ENCODE measurements at places on chromosomes 1 and 21.

- no peak for DNase-seq
Measured at GRCh38 chr1:48898894-48899293, 122.2 kb upstream of the BEND5 start.

DNA sequence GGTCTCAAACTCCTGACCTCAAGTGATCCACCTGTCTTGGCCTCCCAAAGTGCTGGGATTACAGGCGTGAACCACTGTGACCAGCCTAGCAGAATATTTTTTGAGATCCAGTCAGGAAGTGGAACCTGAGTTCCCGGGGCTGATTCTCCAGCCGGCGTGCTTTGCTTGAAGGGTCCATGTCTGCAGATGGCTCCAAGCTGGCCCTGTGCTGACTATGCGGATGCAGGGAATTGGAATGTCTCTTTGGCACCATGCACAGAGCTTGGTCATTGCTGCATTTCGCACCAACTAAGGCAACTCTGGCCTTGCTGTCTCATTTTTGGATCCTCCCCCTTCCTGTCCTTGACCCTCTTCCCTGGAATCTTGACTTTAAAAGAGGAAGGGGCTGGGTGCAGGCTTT, 28.1 kb downstream of the ARHGEF10L start:
- no peak for DNase-seq

DNA sequence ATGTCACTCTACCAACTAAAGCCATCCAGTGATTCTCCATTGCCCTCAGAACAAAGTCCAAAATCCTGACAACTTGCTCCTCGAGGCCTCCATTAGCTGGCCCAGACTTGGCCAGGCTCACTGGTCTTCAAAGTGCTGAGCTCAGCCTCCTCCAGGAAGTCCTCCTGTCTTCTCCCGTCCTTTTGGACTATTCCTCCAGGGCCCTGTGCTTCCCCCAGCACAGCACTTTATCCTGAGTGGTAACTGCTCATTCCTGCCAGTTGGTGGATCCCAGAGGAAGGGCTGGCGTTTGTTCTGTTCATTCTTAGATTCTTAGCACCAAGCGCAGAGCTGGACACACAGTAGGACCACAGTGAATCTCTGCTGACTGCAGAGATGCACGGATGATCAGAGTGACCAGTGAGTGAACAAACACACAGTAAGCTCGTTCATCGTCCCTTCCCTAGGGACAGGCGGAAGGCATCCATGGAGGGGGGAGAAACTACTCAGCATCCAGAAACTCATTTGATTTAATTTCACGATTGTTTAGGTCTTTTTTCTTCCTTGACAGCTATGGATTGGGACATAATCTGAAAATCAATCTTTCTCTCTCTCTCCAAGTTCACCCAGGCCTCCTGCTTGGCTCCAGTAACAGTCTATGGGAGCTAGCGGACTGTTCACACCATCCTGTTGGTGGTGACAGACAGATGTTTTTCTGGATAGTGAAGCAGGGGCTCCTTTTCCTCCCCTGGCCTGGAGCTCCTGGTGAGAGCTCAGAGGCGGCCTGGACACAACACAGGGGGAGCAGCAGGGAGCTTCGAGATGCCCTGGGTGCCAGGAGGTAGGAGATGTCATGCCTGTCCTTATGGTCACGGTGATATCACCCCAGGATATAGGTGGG, 180.2 kb downstream of the PTPRU start:
- no peak for DNase-seq

DNA sequence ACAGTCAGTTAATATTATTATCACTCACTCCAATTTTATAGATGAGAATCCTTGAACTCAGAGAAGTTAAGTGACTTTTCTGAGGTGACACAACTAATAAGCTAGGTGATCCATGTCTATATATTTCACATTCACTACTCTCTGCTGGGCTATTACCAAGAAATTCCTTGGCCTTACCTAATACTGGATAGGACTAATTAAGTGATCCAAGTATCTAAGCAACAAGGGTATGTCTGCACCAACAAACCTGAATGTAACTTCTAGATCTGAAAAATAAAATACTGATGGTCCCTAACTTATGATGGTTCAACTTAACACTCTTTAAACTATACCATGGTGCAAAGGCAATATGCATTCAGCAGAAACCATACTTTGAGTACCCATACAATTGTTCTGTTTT, 14.8 kb upstream of the CASQ2 start:
- DNase-seq = no peak

DNA sequence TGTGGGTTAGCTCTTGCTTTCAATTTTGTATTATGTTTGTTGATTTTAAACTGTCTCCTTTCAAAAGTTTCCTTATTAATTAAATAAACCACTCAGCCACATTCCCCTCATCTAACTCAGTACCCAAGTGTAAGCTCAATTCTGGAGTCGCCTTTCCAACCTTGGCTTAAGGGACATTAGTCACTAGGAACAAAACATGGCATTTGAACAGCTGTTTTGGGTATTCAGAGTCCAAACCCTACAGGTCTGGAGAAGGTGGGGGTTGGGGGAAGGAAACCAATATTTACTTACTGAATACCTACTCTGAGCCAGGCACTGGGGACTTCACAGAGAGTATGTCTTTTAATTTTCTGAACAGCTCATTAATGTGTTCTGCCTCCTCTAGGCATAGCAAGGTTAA, 117.2 kb upstream of the JUN start:
- no peak for DNase-seq
